Non-pigmented ciliary epithelial cell (primary cell): ENCODE measurements at places on chromosomes 5 and 9.

GRCh38 chr9:110579034-110579861 lies at the start of gene SVEP1:
TSS of gene SVEP1 (minus strand) at chr9:110579741. CDS start at chr9:110579543, 198 bp downstream.
- DNase-seq, result no peak

DNA sequence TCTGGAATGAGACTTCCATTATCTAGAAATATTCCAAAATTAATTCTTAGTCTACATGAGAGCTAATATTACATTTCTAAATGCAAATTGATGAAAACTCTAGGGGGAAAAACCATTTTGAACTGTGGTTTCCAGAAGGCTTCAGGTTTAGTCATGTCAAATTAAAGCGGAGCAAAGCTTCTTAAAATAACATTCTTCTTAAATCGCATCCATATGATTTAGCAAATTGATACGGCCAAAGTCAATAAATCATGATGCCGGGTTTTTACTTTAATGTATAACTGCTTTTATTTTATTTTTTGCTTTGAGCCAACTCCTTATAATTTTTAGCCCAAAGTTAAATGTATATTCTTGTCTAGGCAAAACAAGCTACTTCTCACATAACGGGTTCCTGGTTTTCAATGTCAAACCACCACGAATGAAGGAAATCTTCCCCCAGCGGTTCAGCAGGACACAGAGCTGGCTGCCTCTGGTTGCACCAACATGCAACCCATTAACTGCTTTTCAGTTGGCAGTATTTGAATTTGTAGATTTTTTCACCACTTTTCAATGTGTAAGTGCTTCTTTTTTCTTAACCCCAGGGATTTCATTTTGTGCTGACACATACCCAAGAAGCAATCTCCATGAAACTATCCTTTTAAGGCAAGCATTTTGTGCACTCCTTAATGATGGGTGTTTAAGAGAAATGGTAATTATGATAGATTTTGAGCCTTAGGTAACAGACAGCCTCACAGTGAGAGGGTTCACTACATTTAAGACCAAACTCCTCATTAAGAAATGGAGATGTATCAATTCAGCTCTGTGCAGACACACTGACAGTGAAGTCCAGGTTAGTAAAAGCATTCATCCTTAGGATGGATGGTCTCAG lies 35.5 kb downstream of the EFNA5 start:
- no peak for DNase-seq

DNA sequence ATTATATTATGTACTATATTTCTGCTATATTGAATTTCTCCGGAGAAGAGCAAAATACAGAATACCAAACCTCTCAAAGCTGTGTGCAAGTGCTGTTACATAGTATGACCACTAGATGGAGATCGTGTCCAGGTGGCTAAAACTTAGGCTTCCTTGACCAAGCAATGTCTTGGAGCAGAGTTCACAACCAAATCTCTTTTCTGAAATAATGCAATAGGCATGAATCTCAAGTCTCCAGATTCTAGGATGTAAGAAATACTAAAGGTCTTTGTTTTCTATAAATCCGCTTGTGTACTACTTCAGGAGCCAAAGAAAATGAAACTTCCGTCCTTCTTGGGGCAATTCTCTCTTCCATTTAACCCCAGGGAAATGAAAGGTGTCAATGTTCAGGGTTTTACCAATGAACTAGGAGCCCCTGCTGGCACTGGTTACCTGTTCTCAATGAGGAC lies 181.5 kb upstream of the RAI14 start:
- no peak for DNase-seq

DNA sequence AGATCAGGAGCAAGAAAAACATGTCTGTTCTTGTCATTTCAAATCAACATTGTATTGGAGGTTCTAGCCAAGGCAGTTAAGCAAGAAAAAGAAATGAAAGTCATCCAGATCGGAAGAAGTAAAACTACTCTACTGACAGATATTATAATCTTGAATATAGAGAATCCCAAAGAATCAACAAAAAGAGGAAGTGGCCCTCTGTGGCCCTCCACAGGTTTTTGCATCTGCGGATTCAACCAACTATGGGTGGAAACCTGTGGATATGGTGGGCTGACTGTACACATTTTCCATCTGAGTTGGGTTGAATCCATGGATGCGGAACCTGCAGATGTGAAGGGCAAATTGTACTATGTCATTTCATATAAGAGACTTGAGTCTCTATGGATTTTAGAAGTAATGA lies 35.1 kb downstream of the GAS1 start:
- no peak for DNase-seq

GRCh38 chr9:126682113-126682810 lies 68.5 kb downstream of the LMX1B start:
- DNase-seq, result no peak

- no peak for DNase-seq
Measured at GRCh38 chr5:62306896-62307689, 1.1 kb downstream of the KIF2A start.

DNA sequence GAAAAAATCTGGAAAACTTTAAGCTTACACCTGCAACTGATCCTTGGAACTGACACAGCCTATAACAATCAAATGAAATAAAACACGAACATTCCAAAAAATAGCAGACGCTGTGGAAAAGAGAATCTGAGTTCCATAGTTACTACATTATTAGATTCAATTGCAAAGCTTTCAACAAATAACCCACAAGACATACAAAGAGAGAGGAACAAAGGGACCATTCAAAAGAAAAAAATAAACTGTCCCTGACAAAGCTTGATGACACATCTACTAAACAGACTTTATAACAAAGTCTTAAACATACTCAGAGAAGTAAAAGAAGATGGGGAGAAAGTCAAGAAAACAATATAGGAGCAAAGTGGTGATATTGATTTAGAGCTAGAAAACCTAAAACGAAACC lies 1123.6 kb downstream of the PTPRD start:
- no peak for DNase-seq

DNA sequence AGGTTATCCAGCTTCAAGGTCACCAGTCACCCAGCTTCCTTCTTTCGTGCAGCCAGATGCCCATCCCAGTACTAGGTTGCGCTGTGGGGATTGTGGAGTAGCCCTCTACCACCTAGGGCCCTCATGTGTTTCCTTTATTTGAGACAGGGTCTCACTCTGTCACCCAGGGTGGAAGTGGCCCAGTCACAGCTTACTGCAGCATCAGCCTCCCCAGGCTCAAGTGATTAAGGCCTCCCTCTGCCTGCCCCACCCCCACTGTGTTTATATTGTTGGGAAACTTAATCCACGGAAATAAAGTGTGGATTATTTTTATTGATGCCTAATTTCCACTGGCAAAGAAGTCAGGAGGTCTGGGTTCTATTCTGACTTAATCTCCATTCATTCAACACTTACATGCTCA lies 4.3 kb downstream of the IL17B start:
- DNase-seq, result no peak

- no peak for DNase-seq
Measured at GRCh38 chr5:62649476-62650113, 71.0 kb downstream of the LRRC70 start.

DNA sequence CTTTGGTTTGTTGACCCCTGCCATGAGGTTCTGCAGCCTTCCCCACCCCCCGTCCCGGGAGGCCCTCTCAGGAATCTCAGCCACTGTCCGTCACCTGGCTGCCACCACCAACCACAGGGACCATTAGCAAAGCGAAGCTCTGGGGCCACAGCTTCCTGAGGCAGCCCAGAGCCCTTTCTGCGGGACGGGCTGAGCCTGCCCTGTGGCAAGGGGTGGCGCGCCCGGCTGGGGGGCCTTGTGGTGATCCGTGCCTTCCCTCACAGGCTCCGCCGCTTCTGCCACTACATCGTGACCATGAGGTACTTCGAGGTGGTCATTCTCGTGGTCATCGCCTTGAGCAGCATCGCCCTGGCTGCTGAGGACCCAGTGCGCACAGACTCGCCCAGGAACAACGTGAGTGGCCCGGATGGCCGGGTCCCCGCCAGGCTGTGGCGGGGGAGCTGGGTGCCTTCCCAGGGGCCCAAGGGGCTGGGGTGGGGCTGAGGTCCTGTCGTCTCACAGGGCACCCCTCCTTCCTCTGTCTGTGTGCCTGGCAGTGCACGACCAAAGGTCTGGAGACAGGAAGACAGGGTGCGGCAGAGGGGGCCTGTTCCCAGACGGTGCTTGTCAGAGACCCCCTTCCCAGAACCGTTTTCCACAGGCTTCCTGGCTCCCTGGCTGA lies 169.2 kb downstream of the CACNA1B start:
- no peak for DNase-seq

- no peak for DNase-seq
Measured at GRCh38 chr5:54323495-54323894, 13.1 kb upstream of the ARL15 start.

- DNase-seq, result no peak
Measured at GRCh38 chr9:137580209-137580953, 1.7 kb upstream of the DPH7 start.

DNA sequence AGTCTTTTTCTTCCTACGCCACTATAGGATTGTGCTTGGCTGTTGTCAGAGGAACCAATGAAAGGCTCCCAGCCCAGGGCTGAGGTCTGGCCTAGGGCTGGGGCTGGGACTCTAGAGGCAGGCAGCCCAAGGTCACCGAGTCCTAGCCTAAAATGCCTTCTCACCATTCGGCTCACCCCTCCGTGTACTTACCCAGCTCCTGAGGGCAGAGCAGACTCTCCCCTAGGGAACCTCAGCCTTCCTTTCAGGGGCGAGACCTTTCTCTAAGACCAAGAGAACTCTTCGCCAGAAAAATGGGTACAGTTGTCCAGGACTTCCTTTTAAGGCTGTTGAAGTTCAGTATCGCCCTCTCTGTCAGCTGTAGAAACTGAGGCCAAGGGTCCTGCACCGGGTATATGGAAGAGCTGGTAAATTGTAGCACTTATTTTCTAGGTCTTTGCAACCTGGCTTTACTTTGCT lies 1.7 kb upstream of the SPRY4 start:
- no peak for DNase-seq

DNA sequence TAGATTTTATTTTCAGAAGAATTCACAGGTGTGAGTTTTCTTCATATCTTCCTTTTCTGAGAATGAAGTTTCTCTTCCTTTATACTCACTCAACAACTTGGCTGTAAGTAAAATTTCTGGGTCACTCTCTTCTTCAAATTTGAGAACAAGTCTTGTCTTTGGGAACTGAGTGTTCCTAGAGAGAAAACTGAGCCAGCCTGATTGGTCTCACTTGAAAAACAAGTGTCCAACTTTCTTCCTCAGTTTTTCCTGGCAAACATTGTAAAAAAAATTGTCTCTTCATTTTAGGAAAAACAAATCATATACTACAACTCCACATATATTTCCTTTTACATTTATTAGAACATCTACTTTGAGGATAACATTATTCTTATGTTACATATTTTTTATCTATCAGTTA lies 156.1 kb upstream of the GHR start:
- DNase-seq, result no peak

DNA sequence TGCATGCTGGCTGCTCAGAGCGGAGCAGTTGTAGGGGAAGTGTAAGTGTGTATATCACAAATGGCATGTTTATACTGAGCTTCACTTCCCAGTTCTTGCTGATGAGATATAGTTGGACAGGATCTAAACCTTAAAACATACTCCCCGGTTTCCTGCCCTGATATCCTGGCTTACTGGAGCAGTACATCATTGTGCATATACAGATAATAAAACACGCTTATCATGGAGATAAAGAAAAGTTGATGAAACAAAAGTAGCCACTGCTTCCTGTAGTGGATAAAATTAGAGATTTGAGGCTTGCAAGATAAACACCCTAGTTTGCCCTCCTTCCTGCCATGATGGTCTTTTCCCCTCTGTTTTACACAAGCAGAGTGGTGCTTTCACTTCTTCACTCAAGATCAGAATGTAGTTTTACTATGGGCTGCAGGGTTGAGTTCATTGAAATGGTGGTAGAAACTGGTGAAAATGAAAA lies 15.0 kb downstream of the NPR3 start:
- no peak for DNase-seq

DNA sequence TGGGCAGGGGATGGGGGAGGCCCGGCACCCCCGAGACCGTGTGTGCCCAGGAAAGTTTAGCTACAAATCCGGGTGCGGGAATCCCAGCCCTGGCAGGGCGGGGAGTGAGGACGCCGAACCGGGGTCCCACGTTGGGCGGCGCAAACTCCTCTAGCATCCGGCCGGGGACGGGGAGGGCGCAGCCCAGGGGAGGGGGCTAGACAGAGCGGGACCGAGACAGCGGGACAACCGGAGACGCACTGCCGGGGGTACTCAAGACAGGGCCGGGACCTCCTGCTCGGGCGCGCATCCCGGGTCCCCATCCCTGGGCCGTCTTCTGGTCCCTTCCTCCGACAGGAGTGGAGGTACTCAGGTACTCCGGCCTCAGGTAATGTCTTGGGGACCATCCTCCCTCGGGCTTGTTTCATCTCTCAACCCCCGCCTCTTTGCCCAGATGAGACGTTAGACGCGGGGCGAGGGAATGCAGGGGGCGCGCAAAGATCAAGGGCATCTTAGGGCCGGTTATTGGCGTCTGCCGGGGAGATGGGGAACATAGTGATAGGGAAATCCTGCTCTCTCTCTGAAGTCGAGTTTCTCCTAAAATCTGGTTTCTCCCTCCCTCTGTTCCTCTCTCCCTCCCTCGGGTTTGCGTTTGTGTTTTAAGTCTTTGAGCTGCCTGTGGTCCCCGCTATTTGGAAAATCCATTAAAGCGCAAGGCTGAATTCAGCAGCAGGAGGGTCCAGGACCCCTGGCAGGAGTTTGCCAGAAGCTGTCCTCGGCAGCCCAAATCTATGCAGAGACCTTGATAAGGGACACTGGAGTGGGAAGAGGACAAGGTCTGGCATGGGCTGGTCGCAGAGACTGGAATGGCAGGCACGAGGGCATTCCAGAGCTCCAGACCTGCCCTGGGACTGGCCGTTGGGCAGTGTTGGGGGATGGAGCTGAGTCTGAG lies 815 bp downstream of the PDZD2 start:
- no peak for DNase-seq

DNA sequence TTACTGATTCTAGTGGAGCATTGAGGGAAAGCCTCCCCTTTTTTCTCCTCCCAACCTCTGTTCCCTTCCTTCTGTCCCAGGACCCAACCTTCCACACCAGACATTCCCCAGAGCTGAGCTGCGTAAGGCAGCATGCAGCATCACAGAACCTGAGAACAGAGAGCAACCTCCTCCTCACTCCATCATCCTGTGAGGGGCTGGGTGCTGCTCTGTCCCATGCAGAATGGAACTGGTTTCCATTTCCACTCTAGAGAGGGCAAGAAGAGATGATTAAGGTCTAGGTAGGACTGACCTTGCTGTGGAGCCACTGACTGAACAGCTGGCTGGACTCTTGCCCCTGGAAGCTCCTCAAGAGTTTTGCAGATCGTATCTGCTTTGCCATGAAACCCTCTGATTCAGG lies 30.1 kb upstream of the IL7R start:
- DNase-seq, result no peak

DNA sequence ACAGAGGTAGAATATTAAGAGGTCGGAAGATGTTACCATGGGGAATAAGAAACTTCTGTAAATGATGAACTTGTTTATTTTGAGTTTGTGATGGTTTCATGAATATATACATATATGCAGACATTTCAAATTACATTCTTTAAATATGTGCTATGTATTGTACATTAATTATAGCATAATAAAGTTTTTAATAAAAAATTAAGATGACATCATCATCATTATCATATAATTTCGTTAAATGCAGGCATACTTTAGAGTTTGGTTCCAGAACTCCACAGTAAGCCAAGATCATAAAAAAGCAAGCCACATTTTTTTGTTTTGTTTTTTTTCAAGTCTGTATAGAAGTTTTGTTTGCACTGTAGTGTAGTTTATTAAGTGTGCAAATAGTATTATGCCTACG lies 1403.5 kb downstream of the EFNA5 start:
- no peak for DNase-seq
